ENCODE measurements at places on chromosomes 7 and 10.

DNA sequence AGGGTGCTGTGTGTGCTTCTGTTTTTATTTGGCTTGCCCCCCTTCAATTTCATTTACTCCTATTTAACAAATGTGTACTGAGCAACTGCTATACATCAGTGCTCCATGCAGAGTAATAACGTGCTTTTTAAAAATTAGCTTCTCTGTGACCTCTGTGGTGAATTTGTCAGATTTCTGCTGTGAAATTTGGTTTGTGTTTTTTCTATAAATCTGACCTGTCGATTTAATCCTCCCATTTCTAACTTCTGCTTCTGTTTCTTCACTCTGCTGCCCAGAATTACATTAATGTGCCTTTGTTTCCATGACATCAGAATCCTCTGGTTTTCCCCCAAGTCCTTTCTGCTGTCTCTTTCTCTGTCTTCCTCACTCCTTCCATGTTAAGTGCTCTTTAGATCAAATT, 123.8 kb upstream of the CACNA2D1 start:
- no peak for DNase-seq

DNA sequence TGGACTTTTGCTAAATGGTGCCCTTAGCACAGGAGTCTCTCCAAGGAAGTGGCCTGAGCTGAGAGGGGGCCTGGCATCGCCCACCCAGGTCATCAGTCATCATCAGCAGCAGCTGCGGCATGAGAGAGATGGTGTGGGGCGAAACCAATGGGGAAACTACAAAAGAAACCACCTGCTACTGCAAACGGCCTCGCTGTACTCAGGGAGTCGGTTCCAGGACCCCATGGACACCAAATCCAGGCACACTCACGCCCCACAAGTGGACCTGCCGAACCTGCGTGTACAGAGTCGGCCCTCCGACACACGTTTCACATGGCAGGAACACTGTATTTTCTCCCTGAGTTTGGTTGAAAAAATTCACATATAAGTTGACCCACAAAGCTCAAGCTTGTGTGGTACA, 37.8 kb downstream of the DIP2C start:
- DNase-seq = no peak

- no peak for DNase-seq
Measured at GRCh38 chr10:128777342-128777741, 651.1 kb upstream of the MKI67 start.

DNA sequence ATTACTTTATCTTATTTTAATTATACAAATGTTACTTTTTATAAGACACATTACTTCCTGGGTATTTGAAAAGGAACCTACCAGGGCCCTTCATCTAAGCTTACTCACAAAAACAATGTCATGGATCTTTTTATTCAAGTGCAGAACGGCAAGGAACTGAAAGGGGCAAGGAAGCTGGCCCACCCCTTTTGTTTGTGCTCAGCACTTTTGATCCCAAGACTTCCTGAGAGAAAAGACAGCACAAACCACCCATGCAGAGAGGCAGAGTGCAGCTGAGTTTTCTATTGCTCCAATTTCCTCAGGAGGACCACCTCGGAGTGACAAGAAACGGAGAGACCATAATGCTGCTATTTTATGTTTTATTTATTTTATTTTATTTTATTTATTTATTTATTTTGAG, 232.0 kb upstream of the NRP1 start:
- no peak for DNase-seq

DNA sequence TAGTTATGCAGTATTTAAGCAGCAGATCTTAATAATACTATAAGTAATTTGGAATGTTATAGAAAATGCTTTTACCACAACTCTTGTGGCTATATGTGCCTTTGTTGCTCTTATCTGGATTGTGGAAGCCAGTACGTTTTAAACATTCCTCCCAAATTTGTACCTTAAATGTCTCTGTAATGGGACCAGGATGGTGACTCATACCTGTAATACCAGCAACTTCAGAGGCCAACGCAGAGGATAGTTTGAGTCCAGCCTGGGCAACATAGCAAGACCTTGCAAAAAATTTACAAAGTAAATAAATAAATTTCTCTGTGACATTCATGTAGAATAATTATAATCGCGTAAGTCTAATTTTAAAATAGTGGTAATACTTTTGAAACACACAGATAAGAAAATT, 283.1 kb downstream of the POM121L12 start:
- DNase-seq = no peak

- DNase-seq = no peak
Measured at GRCh38 chr10:32878646-32879045, 79.4 kb downstream of the ITGB1 start.

GRCh38 chr7:72781631-72782030, 46.4 kb downstream of the TYW1B start:
- DNase-seq = no peak

GRCh38 chr10:70474780-70475179, 3.8 kb upstream of the PALD1 start:
- DNase-seq = no peak

DNA sequence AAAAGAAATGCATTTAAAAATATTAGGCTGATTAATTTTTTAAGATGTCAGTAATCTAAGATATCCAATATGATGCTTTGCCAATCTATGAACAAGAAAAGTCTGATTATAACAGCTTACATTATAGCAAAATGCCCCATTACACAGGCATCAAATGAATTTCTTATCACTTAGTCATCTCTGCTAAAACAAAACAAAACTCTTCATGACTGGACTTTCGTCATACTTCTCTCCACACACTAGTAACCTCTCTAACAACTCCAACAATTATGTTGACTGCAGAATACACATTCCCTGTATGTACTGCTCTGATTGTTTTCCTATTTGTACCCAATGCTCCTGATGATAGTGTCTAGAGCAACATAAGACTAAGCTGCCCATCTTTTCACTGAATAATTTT, 3.8 kb upstream of the MKI67 start:
- DNase-seq = no peak

- no peak for DNase-seq
Measured at GRCh38 chr7:20417260-20417659, 86.6 kb downstream of the ITGB8 start.

GRCh38 chr7:117383483-117384189, 43.7 kb downstream of the ASZ1 start:
- no peak for DNase-seq

DNA sequence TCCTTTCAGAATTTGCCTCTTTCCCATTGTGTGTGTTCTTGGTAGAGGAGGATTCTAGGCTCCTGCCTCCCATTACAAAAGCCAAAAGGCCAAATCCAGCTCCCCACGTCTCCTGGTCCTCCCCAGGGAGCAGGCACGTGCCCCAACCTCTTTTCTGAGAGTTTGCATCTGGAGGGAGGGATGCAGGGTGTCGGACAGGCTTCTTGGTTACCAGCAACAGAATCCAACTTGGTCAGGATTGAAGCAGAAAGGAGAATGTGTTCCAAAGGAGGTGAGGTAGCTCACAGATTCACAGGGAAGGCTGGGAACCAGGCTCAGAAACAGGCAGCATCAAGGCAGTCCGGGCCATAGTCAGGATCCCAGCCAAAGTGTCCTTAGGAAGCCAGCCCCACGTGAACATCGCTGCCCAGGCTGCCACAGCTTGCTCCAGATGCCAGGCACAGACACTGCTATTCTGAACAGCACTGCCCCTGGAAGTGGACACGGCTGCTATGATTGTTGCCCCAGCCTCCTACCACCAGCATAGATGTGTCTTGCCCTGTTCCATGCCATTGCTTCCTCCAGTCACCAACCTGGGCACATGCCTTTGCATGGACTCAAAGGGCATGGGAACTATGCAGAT, 264.2 kb upstream of the ZMIZ1 start:
- DNase-seq = no peak

GRCh38 chr7:2438186-2438585, 34.8 kb downstream of the CHST12 start:
- no peak for DNase-seq

- peak; percentile 13 for DNase-seq
Measured at GRCh38 chr10:69215405-69216171, 4.5 kb upstream of the HKDC1 start.

DNA sequence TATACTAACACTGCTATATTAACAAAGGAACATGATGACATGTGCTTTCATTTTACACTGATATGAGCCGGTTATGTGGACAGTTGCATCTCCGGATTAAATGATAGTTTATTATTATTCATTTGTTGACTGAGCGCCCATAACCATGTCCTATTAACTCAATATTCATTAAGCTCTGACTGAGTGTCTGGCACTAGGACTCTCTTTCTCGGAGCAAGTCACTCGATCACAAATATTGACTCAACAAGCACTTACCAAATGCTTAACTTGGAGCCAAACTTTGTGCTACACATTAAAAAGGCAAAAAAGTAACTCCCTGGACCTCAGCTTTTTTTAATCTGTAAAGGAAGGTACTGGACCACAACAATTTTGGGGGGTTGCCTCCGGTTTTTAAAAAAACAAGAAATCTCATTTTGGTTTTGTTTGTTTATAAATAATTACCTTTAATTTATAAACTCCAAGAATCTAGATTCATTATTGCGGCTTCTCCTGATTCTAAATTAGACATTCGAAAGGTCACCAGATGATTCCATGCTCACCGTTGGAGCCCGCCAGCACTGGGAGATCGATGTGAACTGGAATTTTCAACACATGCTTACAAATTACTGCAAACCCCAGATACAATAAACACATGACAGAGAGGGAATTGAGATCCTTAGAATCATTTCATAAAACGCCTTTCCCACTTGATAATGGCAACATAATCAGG, 8.9 kb upstream of the LYZL1 start:
- DNase-seq = no peak

DNA sequence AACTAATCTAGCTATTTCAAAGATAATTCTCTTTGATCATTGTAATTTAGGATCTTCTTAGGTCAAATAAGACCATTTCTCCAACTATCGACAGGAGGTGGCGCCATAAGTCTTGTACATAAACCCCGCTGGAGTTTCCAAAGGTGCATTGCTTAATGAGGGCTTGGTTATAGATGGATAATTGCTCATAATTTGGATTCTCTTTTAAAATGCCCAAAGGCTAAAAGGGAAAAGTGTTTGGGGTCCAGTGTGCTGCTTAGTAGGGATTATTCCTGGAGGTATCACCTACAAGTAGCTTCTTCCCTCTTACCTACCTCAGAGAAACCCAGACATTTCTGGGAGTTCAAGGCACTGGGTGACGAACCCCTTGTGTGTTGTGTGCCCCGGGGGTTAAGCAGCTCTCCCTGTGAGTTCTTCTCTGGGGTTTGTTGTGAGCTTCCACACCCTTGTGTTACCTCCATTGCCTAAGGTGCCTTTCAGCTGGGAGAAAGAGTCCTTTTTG, 75.2 kb downstream of the PAXIP1 start:
- no peak for DNase-seq

DNA sequence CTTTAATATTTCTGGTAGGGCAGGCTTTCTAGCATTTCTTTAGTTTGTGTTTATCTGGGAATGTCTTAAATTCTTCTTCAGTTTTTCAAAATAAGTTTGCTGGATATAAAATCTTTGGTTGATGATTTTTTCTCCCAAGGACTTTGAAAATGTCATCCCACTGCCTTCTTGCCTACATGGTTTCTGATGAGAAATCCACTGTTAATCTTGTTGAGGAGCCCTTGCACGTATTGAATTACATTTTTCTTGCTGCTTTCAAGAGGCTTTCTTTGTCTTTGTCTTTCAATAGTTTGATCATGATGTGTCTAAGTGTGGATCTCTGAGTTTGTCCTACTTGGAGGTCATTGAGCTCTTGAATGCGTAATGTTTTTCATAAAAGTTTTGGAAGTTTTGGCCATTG, 66.0 kb downstream of the CASD1 start:
- DNase-seq = no peak

DNA sequence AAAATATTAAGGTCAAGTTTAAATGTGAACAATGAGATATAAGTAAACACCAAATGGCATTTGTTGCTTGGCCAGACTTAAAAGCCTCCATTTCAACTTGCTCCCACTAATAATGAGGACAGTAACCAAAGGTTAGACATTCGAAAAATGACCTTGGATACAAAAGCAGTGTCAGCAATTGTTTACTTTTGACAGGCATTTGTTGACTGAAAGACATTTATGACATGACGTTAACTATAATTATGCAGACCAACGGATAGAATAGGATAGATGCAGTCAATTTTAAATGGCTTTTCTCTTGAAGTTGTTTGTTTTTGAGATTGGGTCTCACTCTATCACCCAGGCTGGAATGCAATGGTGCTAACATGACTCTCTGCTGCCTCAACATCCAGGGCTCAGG, 6.3 kb upstream of the WNT16 start:
- no peak for DNase-seq

DNA sequence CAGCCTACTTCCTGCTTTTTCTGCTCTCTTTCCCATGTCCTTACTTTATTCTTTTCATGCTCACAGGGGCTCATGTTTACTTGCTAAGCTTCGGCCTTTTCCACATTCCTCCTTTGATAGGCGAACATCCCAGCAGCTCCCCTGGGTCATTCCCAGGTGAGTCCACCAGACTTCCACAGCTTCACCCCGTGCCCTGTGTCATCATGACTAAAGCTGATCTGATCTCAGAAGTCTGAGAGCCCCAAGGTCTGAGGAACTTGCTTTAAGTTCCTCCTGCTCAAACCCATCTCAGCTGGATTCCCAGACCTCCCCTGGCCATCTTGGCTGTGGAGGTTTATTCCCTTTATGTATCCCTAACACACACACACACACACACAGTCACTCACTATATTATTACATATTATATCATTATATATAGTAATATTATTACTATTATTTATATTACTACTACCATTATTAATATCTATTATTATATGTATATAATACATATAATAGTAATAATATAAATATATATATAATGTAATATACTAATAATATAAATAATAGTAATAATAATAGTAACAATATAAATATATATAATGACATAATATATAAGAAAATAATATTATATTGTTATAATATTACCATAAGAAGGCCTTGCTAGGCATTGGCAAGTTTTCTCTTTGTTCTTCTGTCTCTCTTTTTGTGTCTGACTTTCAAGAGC, 295.9 kb downstream of the PTEN start:
- DNase-seq = no peak

GRCh38 chr10:101901340-101901739, 57.7 kb upstream of the KCNIP2 start:
- no peak for DNase-seq

DNA sequence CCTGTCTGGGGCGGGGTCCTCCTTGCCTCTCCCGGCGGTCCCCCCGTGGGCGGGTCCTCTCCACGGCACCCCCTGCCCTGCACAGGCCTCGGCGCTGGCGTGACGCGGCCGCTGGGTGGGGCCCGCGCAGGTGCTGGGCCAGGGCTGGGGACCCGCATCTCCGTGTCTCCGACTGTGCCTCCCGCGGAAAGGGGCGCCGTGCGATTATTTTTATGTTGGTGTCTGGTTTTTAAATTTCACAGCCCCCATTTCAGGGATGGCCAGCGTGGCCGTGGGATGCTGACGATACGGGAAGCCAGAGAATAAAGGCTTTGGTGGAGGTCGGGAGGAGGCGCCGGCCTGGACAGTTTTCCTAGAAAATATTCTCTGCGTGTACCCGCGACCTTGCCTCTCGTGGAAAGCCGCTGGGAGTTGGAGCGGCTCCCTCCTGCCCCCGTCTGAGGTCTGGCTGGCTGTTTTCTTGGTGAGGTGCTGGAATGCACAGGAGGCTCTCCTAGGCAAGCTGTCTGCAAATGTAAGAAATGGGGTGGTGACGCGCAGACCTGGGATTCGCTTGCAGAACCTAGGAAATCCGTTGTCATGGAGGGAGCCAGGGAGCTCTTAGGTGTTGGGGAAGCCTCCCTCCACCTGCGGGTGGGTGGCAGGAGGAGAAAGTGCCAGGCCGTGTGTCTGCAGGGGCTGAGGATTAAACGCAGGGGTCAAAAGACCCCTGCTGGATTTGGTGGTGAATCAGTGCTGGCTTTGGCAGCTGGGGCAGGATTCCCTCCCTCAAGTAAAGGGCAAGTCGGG, 28.7 kb upstream of the JAKMIP3 start:
- DNase-seq = no peak
